ENCODE measurements at places on chromosomes 1 and 21.

- DNase-seq: no peak
Measured at GRCh38 chr1:1176931-1177330, 3.3 kb downstream of the TTLL10 start.

DNA sequence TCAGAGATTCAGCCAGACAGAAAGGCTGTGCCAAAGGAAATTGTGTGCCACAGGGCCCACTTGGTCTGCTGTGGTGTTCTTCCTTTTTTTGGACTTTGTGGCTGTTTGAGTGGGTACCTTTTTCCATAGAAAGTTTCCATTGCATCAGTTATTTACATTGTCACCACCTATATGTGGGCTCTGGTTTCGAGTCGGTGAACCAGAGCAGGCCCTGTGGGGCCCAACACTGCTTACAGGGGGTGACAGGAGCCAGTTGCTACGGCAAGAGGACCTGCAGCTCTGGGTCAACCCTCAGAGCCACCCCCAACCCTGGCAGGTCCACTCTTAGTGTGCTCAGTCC lies 157.0 kb upstream of the EDN2 start:
- no peak for DNase-seq

DNA sequence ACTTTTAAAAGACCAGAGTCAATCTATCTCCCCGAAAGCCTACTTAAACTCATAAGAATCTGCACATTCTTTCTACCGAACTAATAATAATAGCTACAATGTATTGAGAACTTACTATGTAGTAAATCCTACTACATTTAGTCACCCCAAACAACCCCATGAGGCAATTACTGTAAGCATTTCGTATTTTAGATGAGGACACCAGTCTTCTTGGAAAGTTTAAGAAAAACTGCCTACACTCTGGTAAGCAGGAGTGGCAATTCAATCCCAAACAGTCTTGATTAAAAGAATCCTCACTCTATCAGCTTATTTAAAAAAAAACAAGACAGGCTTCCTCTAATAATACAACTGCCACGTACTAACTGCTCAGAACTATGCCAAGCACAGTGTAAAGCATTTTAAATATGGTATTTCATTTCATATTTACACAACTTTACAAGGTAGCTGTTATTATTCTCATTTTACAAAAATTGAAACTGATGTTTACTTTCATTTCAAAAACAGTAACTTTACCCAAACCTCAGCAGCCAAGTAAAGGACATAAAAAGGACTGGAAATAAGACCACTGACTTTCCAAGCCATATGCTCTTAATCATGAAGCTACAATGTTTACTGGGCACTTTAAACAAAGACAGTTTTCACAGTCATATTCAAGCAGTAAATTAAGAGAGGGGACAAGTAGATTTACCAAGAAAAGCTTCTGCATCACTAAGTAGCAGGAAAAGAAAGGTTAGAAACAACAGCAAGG lies 13.9 kb downstream of the ARID4B start:
- DNase-seq: no peak

DNA sequence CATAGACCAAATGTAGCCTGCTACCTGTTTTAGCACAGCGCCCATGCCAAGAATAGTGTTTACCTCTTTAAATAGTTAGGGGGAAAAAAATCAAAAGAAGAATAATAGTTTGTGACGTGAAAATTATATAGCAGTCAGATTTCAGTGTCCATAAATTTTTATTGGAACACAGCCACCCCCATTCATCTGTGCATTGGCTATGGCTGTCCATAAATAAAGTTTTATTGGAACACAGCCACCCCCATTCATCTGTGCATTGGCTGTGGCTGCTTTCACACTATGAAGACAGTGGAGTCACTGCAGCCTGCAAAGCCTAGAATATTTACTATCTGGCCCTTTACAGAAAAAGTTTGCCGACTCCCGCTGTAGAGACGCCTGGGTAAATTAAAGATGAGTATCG lies 20.9 kb downstream of the EPHX1 start:
- DNase-seq: no peak

All from KG1 (cell line).